ENCODE measurements at places on chromosomes 1 and 21.
A peak's percentile ranks its signal among the peaks of the same experiment; 100 is the strongest.

GRCh38 chr1:29245876-29246275, 9.6 kb downstream of the PTPRU start:
- DNase-seq = no peak

DNA sequence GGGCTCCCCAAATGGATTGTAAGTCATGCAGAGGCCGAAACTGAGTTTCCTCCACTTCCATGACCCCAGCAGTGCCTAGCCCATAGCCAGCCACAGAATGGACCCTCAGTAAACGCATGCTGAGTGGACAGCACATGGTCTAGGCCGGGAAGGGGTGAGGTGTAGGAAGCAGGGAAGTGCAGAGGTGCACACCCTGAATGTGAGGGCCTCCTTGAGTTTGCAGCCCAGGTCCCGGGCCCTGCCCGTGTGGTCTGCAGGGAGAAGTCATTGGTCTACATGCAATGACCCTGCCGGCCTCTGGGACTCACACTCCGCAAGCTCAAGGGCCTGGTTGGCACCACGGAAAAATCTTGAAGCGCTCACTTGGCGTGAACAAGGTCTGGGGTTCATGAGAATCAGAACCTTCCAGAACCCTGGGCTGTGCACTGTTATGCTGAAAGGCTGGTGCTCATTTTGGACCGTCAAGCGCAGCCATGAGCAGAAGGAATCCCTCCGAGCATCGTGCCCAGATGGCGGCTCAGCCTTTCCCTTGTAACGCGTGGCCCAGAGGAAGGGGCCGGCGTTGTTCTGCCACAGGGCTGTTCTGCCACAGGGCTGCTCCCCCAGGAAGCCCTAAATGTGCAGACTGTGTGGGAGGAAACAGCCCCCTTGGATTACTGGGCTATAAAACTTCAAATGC, 66.4 kb downstream of the PSMG1 start:
- DNase-seq = no peak

DNA sequence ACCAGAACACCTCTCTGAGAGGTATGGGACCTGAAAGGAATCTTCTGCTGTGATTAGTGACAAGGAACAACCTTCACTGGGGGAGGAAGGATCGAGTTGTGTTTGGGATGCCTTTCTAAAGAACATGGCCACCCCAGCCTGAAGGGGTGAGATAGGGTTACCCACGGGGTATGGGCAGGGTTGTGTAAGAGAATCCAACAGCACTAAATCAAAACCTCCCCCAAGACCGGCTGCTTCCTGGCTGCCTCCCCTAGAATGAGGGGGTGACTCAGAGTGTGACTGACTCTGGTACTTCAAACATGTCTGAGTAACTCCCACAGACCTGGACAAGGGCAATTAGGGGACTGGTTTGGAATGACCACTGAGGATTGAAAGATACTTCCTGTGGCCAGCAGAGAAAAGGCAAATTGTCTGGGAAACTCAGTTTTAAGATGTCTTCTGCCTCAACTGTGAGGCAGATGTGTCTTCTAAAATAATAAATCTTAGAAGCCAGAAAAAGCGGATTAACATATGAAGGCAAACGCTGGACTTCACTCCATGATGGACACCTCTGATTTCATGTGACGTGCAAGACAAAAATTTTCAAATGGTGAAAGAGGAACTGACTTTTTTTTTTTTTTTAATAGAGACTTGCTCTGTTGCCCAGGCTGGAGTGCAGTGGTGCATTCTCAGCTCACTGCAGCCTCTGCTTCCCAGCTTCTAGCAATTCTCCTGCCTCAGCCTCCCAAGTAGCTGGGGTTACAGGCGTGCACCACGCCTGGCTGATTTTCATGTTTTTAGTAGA, 6.7 kb upstream of the PTPN14 start:
- DNase-seq = no peak

DNA sequence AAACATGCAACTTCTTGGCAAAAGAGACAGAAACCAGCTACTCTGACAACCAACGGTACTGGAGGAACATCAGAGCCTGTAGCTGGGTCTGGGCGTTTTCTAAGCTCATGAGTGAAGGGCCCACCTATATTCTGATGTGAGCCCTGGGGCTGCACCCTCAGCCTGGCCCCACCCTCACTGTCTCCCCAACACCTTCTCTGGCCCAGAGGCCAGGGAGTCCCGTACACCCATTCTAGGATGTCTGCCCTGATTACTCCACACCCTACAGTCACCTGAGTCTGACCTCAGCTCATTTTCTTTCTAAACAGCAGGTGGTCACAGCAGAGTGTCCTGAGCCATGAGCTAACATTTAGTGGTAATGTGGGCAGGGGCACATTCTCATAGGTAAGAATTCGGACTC, 439.2 kb downstream of the MATN1 start:
- DNase-seq = no peak

DNA sequence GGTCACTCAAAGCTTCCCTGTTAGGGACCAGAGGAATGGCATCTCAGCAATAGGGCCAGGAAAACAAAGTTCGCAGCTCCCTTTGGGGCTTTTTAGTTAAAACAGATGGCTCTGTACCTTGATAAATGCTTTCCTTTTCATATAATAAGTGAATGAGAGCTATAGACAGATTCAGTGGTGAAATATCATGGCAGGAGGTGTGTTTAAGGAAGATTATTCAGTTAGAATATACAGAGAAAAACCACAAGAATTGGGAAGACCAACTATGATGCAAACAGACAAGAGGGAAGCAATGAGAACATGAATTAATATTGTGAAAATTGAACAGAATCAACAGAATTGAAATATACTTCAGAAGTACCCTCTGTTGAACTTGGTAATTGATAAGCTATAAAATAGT, 379.4 kb downstream of the PLPP3 start:
- no peak for DNase-seq

DNA sequence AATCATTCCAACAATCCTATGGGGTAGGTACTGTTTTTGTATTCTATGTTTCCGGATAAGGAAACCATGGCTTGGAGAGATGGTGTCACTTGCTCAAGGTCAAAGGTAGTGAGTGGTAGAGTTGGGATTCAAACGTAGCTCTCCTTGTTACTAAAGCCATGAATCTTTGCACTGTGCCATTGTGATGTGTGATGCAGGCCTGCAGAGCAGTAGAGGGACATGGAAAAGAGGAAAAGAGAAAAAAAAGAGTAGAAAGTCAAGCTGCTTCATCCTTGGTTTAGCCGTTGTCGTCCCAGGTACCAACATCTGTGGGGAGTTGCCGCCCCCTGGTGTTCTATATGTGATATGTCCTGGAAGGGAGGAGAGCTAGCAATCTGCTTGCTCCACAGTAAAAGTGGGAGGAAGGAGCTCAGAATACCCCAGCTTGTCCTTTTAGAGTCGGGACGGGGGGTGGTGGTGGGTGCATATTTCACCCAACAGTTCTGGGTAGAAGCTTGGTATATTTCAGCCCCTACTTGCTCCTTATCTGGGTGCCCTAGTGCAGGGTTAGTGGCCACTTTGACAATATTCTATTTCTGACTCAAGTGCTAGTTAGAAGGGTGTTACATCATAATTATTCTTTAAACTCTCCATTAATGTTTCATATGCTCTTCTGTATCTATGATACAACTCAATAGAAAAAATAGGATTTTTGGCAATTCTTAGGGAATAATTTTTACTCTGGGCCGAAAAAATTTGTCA, 98.4 kb downstream of the EBNA1BP2 start:
- DNase-seq = peak; percentile 13

DNA sequence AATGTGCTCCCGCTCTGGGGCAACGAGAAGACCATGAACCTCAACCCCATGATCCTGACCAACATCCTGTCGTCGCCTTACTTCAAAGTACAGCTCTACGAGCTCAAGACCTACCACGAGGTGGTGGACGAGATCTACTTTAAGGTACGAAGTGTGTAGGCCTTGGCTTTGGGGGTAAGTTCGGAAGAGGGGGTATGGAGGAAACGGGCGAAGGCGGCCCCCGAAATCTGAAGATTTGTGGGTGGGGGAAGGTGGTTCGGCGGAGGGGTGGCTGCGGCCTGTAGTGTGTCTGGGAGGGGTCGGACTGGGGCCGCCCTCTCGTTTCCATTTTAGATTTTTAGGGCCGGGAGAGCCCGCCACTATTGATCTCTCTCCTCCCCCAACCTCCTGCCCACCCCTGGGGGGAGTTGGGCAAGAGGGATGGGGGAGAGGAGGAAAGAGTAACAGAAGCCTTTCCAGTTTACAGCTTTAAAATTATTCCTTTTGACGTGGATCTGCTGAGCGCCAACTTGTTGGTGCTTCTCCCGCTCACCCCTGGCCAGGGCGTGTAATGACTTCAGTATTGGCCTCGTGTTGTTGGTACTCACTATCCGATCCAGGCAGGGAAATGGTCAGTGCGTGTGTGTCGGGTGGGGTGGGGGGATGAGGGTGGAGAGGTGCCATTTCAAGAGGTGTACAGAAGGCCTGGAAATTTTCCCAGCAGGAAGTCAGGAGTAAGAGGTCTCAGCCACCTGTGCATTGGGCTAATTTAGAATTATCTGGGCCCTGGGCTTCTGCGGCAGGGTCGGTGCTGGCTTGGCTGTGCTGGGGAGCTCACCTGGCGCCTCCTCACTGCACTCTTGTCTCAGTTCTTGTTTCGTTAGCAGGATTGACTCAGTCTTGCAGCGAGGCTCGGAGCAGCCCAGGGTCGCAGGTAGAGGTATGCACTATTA, 880 bp downstream of the PRPF38B start:
- no peak for DNase-seq

GRCh38 chr1:26483980-26484379, 11.7 kb downstream of the HMGN2 start:
- DNase-seq = no peak

- no peak for DNase-seq
These were observed 115.6 kb downstream of the UCK2 start for GRCh38 chr1:165942927-165943597.

DNA sequence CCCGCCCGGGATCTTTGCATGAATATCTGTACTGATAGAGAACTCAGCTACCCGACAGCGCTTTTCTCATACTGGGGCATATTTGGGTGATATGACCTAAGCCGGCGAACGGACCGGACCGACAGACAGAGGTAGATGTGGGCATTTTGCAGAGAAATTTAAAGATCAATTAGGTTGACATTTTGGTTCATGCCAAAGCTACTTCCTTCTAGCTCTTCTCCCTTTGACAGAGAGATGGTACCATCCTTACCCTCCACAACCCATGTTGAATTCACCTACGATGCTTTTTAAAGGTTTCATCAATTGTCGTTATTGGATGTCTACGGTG, 459 bp downstream of the ARV1 start:
- DNase-seq = no peak

DNA sequence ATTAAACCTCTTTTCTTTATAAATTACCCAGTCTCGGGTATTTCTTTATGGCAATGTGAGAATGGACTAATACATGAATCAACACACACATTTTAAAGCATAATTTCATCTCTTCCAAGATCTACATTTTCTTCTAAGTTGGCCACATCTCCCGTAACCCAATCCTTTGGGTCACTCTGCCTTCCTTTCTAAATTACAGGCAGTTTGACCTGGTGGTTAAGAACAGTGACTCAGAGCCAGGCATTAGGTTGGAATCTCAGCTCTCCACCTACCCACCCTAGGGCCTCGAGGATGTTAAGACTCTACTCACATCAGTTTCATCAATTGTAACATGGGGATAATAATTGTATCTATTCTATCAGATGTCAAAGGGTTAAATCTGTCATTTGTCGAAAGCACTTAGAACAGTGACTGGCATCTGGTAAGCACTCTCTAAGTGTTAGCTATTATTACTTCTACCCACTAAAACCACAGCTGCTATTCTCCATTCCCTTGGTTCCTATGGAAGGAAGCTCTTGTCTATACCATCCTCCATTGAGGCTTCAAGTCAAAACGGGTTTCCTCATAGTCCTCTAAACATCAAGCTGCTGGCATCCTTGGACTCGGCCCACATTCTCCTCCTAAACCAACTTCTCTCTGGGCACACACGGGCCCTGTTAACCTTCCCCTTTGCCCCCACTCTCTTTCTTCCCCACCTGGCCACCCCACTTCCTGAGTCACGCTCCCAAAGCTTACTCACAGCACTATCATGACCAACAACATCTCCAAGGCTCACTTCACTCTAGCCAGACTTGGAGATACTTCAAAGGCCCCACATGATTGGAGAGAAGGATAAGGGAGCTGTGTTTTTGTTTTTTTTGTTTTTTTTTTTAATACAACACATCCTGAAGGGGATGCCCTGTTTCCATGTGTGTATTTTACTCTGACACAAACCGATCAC, 116.9 kb downstream of the TGFBR3 start:
- DNase-seq = no peak

GRCh38 chr1:115337633-115338456, at the start of gene NGF:
Gene NGF (minus strand): TSS chr1:115338249. CDS start chr1:115286795, 51,454 bp downstream.
- DNase-seq = no peak

DNA sequence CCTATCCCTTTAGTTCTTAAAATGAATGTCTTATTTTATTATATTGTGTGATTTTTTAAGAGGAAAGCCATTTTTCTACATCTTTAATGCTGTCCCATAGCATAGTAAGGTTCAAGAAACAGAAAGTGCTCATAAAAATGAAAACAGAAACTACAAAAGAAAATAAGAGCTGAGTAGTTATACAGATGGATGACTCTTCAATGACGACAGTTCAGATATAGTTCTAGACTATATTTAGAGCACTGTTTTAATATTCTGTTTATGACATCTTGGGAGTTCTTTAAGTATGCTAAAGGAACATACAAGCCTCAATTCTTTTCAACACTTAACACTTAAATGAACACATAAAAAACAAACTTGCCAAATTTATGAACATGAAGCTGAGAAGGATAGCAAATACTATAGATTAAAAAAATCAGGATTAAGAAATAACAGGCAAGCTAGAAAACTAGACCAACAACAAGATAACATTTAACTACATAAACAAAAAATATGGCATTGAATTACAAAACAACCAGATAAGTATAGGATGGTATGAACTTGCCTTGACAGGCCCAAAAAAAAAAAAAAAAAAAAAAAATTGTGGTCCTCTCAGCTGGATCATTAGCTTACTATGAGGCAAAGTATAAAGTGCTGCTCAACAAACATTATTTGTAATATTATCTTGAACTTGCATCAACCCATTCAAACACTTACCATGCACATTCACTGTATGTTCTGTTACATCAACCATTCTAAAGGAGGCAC, 87.9 kb downstream of the ZZZ3 start:
- no peak for DNase-seq

DNA sequence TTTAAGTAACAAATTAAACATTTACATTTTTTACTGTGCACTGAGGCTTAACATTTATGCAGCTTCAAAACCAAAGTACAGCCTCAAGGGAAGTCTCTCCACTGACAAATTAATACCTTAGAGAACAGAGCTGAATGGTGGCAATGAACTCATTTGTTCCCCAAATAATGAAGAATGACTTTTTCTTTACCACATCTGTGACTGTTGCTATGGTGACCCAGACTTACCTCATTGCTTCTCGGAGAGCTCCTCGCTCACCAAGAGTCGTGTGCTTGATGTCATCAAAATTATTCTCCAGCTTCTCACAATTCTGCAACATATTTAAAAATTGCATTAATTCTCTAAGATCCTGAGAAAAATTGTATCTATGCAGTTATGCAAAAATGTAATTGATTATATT, 92.9 kb downstream of the DPYD start:
- DNase-seq = no peak

- no peak for DNase-seq
These were observed 78.0 kb downstream of the SYT6 start for GRCh38 chr1:114075546-114076242.

GRCh38 chr1:173414136-173414535, 63.0 kb upstream of the PRDX6 start:
- no peak for DNase-seq
